ENCODE measurements at places on chromosomes 7 and 10.

DNA sequence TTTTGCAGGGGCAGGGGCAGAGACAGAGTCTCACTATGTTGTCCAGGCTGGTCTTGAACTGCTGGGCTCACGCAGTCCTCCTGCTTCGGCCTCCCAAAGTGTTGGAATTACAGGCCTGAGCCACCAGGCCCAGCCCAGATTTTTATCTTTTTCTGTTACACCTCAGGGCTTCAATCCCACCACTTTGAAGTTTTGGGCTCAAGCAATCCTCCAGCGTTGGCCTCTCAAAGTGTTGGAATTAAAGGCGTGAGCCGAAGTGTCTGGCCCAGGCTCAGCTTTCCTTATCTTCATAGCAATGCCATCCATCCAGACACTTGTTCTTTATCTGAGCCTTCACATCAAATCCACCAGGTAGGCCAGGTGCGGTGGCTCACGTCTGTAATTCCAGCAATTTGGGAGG, 4.1 kb downstream of the TAF6 start:
- DNase-seq: no peak

DNA sequence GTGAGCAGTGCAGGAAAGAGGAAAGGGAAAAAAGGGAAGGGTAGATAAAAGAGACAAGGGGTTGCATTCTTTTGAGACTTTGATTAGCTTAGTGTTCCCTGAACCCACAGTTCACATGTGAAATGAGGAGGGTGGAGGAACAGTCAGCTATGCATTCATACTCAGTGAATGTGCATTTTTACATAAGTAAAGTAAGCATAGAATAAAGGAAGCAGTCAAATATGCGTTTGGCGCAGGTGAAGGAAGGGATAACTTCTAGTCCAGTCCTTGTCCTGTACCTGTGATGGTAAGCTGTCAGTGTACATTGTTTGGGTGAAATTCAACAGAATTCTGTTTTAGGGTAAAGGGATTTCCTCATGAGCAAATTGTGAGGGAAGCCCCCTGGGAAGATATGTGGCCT, 28.1 kb downstream of the HK1 start:
- DNase-seq: no peak

- no peak for DNase-seq
Observed at GRCh38 chr10:110724937-110725336, 80.8 kb downstream of the RBM20 start.

DNA sequence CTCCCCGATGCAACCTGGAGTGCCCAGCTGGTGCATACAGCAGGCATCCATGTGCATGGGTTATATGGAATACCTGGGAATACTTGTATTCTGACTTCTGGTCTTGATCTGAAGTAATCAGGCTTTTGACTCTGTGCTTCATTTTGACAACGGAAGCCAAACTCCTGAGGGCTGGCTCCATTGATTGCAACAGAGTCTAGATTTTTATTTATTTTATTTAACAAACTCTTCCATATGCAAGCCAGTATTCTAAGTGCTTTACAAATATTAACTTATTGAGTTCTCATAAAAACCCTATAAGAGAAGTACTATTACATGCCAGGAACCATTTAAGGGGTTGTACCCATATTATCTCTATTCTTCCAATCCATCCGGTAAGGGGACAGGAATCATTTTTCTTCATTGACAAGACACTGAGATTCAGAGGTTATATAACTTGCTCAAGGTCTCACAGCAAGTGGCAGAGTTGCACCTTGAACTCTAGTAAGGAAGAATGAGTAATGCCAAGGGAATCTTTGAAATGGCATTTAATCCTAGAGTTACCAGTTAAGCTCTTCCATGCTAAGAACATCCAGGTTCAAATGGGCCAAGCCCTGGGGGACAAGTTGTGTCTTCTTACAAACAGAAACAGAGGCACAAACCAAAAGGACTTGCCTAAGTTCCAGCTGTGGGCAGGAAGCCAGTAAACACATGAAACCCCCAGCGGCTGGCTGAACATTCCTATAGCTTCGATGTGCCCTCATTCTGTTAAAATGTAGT, 241.0 kb downstream of the WDR11 start:
- DNase-seq: no peak

GRCh38 chr7:100396421-100396982, 23.2 kb downstream of the PILRA start:
- DNase-seq: peak; percentile 66

- DNase-seq: no peak
Observed at GRCh38 chr7:22390516-22390915, 33.6 kb upstream of the RAPGEF5 start.

DNA sequence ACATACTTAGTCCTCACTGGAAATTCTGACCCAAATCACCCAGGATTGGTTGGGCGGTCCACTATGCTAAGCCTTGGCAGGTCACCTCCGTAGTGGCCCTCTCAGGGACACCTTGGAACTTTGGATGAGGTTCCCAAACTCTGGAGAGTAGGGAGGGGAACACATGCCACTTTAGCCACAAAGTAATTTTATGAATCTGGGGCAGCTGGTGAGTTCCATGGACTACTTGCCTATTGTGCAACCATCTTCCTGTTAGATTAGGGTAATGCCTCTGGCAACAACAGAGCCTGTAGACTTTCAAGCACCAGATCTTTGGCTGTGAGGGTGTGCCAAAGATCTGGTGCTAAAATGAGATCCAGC, 77.7 kb downstream of the ITGB8 start:
- DNase-seq: no peak

- no peak for DNase-seq
Observed at GRCh38 chr10:61655335-61655851, 7.3 kb upstream of the CABCOCO1 start.

DNA sequence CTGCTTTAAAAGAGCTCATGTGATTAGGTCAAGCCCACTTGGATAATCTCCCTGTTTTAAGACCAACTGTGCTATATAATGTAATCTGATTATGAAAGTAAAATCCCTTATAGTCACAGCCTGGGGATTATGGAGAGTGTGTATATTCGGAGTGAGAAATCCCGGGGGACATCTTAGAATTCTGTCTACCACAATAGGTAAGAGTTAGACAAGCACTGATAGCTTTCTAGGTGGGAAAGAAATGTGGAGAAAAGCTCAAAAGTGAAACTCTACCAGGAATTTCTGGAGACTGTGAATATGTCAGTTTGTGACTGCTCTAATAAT, 2.9 kb upstream of the VCL start:
- DNase-seq: no peak

GRCh38 chr7:38123494-38123893, 54.6 kb upstream of the STARD3NL start:
- DNase-seq: no peak

- DNase-seq: no peak
Observed at GRCh38 chr10:79333513-79333912, 13.8 kb upstream of the PPIF start.

DNA sequence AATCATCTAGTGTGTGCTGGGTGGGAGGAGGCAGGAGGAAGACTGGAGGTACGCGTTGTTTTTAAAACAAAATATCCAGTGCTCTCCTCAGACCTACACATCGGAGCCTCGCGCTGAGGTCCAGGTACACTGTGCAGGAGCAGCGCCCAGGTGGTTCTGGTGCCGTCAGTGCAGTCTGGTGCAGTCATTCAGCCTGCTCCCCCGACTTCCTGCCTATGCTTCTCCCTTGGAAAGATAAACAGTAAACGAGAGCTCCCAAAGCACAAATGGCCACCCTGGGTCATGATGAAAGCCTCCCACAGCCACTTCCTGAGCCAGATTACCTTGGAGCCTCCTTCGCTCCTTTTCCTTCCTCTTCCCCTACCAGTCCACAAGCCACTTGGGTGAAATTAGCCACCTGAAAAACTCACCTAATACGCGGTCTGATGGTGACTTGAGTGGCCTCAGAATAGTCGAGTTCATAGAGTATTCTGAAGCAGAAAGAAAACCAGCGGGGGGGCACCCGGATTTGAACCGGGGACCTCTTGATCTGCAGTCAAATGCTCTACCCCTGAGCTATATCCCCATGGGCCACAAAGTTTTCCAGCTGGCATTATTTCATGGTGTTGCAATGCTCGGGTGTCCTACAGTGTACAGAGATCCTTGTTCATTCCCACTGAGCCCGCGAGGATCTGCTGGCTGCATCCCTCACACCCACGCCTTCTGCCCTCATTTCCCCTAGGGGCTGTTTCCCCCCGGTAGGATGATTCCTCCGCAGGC, 82.5 kb downstream of the ZNF467 start:
- no peak for DNase-seq

DNA sequence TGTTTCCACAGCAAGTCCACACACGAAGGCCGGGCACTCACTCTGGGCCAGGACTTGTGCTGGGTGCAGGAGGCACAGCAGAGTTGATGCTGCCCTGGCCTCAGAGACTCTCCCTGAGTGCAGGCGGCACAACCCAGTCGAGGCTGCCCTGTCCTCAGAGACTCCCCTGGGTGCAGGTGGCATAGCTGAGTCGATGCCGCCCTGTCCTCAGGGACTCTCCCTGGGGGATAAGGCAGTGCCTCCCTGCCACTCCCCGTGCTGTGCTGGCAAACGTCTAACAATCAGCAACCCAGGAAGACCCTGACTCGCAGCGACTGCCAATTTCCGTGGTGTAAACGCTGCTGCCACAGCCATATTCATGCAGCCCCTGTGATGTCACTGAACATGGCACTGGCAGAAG, 93.1 kb downstream of the PDGFA start:
- DNase-seq: no peak

- no peak for DNase-seq
Observed at GRCh38 chr10:4018054-4018511, 233.1 kb upstream of the KLF6 start.

GRCh38 chr10:99235658-99236626, at the start of gene HPSE2:
Gene HPSE2 (minus strand): TSS chr10:99235852.
- no peak for DNase-seq

- no peak for DNase-seq
Observed at GRCh38 chr7:48139459-48139858, 31.8 kb upstream of the ABCA13 start.

DNA sequence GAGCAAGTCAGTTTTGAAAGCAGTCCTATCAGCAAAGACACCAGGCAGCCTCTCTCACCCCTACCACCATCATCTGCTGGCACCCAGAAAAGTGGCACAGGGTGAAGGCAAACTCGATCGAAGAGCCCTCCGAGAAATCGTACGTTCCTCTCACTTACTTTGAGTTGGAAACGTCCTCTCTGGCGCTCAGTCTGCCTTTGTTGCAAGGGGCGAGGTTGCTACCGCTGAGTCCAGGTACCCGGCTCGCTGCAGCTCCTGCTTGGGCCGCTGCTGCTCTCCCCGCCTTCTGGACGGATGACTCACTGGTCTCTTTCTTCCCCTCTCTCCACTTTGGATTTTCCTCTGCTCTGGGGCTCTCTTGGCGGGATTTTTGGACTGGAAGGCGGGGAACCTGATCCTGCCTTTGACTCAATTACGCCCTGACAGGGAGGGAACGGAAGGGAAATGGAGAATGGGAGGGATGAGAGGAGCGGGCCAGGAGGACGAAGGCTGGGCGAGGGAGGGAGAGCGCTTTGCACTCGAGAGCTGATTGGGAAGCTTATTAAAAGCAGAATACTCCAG, at the start of gene PTN:
Gene PTN (minus strand): TSS at position 453 of the 561 bp plus-strand sequence. CDS start 88,760 bp downstream, outside the sequence.
- no peak for DNase-seq

Data from Karpas-422 (cell line).